GM12864 (cell line): ENCODE measurements at places on chromosomes 12 and 14.
A peak's percentile ranks its signal among the peaks of the same experiment; 100 is the strongest.

GRCh38 chr12:4178424-4179170 is 95.0 kb upstream of the CCND2 start:
- no peak for DNase-seq

DNA sequence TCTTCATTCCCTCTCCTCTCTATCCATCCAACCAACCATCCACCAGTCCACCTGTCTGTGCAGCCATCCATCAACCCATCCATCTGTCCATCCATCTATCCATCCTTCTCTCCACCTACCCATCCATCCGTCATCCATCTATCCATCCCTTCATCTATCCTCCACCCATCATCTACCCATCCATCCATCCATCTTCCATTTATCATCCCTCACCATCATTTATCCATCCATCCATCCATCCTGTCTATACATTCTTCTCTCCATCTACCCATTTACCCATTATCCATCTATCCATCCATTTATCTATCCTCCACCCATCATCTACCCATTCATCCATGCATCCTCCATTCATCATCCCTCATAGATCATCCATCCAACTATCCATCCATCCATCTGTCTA is 24.4 kb downstream of the AACS start:
- no peak for DNase-seq

GRCh38 chr12:95742586-95742985 is 48.0 kb downstream of the NTN4 start:
- DNase-seq = no peak

DNA sequence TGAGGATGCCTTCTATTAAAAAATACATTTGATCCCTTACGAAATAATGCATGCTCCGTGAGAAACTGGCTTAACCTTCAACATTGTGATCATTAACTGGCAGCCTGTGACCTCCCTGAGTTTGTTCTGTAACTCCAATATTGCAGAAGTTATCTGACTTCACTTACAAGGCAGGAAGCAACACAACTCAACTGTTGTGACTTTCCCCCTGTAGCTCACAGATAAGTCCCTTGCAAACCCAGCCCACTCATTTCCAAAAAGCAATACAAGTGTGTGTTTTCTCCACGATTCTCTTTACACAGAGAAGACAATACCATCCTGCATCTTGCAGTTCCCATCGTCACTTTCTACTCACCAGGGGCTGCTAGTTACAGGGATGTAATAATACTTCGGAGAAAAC is 304.7 kb upstream of the TMEM132C start:
- no peak for DNase-seq

DNA sequence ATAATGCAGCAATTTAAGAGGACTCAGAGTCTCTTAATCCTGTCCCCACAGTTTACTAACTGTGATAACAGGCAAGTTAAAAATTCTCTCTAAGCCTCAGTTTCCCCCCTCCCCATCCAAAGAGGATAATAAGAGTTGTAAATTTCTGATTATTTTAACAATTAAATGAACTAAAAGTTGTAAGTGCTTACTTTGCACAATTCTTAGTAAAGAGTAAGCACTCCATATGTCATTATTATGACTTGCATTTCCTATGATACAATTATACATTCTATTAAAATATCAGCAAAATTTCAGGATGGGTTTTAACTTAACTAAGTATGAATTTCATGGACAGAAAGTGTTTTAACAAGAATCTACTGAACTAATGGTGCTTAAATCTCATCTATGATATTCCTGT is 80.1 kb downstream of the NELL2 start:
- no peak for DNase-seq

DNA sequence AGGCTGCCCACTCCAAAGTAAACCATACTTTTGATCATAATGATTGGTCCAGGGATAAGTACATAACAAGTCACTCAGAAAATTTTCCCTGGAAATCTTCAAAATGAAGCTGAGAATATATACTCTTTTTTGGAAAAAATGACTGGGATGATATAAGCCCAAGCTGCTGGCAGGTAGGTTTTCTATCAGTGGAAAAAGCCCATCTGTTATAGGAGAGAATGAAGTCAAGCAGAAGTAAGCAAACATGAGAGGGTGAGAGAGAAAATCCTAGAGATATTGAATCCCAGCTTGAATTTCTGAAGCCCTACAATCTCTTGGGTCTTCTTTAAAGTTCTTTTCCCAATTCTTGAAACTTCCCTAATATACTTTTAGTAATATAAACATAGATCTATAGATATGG is 37.3 kb upstream of the ZDHHC17 start:
- no peak for DNase-seq

DNA sequence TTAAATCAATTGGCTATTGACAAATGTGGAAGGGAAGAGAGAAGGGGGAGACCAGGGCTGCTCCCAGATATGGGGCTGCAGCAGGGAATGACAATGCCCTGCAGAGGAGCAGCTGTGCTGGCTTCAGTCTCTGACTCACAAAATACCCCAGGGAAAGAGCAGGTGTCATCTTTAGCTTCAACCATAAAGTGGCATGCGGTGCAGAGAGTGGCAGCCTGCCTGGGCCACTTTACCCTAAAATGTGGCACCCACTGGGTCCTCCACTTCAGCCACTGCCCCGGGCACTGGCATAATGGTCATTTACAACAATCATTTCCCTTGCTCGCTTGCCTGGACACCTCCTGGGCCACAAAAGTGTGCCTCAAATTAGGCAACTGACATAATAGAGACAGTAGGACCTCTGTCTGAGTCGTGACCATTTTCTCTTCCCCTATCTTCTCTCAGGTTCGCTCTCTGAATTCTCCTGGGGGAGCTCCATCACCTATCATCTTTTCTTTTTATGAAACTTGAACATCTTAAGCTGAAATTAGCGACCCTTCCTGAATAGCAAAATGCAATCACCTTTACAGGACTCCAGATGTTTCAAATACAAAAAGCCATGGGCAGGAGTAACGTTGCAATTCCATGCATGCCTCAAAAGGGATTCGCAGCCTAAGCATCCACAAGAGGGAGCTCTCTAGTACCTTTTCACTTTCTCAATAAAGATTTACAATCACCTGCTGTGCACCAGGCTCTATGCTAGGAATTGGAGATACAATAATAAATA is 179.9 kb upstream of the ATF7IP start:
- peak; percentile 29 for DNase-seq

DNA sequence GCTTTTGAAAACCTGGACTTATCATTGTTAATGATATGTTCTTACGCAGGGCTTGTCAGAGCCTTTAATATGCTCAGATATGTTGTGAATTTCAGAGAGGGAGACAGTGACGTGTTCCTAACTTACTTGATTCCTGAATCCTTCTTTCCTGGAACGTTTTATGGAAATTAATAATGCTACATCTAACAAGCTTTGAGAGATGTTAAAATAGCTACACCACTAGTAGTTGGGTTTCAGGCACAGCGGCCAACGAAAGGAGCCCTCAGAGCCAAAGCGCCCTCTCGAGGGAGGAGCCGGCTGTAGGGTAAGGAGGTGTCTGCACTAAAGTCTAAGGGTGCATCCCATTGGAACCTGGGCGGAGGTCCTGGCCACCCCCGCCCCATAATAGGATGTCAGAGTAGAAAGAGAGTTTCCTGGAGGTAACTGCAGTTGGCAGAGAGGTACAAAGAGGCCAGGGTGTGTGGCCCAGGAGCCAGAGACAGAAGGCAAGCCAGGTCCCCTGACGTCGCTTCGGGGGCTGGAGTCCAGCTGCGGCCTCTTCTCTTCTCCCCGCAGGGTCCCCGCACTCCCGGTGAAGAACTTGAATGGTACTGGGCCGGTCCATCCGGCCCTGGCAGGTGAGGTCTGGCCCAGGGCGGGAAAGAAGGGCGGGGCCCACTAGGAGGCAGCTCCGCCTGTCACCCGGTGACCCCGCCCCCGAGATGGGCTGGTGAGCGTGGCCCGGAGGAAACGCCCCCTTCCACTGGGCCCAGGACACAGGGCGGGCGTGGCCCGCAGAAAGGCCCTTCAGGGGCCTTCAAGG is 36.3 kb downstream of the DTX1 start:
- DNase-seq = no peak

- DNase-seq = no peak
Observed at GRCh38 chr12:57465747-57466505, 6.3 kb downstream of the GLI1 start.
